ENCODE measurements at places on chromosomes 6 and 20.
A peak's percentile ranks its signal among the peaks of the same experiment; 100 is the strongest.

DNA sequence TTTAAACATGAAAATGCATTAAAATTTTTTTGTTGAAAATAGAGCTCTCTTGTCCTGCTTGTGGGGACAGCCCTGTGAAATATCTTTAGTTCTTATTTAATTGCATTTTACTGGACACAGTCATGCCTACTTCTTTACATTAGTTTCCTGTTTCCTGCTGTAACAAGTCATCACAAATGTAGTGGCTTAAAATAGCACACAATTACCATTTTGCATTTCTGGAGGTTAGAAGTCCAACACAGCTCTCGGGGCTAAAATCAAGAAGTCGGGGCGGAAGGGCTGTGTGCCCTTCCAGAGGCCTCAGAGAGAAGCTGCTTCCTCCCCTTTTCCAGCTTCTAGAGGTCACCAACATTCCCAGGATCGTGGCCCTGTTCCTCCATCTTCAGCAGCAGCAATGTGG, 29.4 kb downstream of the PNLDC1 start:
- peak; percentile 68 for DNase-seq

DNA sequence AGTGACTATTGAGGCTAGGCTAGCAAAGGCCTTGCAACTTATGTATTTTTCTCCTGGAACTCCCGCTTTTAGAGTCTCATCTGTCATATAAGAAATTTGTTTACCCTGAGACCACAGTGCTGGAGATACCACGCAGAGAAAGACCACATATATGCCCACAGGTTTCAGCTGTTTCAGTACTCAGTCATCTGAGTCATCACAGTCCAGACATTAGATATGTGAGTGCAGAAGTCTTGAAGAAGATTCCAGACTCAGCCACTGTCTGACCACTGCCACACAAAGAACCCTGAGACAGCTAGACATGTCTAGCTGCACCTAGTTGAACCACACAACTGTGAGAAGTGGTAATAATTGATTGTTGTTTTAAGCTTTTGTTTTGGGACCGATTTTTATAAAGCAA, 648.3 kb downstream of the EPM2A start:
- DNase-seq: peak; percentile 40

DNA sequence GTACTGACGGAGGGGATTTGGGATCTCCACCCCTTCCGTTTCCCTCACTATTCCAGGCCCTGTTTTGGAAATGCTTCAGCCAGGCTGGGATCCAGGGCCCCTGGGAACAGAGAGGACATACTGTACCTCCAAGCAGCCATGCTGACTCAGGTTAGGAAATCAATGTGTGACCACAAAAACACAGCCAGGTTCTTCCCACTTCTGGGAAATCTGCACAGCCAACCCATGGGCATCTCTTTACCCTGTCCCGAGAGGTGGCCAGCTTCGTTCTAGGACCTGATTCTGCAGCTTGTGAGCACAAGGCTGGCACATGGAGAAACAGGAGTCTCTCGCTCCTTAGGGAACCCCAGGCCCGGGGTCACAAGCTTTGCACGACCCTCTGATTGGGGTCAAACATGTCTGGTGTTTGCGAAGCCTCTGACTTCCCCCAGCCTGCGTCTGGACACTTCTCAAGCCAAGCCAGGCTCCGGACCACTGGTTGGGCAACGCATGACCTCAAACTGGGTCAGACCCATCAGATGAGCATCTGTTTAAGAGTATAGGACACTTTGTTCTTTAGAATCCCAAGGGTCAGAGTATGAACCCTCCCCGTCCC, 8.3 kb upstream of the TTPAL start:
- DNase-seq: no peak

DNA sequence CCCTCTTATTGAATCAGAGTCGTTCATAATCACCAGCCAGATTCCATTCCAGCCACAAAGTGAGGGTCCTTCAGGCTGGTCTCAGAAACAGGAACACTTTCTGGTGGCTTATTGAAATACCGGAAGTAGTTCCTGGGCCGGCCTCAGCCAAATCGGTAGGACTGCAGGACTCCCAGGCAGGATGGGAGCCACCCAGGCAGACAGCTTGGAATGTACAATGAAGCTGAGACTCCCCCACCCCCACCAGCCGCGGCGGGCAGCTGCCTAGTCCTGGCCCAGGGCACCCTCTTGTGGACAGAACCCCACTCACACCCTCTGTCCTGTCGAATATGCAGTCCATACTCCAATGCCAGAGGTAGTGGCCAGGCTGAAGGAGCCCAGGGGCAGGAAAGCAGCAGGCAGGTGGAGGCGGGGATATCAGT, 43.8 kb downstream of the MDFI start:
- DNase-seq: peak; percentile 80

Measured in bronchial epithelial cell (primary cell).